Brain microvascular endothelial cell (primary cell): ENCODE measurements at places on chromosomes 2 and 18.

- DNase-seq, result no peak
These were observed 7.0 kb downstream of the EIF2AK2 start for GRCh38 chr2:37149626-37150322.

- DNase-seq, result no peak
These were observed 139.3 kb upstream of the ID2 start for GRCh38 chr2:8542381-8543059.

DNA sequence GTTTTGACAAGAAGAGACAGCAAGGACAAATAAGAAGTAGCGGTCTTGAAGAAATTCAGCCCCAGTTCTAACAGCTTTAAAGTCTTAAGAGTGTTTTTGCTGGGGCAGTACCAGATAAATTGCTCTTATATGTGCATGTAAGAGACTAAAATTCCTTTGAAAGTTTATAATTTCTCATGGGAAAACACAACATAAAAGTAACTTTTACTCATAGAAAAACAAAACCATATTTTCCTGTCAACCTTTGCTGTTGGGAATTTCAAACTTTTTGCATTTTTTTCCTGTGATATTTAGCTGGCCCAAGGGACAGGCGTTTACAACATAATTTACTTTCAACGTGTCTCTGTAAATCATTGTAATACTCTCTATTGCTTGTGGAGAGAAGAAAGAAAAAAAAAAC lies 767.8 kb upstream of the ZEB2 start:
- no peak for DNase-seq

DNA sequence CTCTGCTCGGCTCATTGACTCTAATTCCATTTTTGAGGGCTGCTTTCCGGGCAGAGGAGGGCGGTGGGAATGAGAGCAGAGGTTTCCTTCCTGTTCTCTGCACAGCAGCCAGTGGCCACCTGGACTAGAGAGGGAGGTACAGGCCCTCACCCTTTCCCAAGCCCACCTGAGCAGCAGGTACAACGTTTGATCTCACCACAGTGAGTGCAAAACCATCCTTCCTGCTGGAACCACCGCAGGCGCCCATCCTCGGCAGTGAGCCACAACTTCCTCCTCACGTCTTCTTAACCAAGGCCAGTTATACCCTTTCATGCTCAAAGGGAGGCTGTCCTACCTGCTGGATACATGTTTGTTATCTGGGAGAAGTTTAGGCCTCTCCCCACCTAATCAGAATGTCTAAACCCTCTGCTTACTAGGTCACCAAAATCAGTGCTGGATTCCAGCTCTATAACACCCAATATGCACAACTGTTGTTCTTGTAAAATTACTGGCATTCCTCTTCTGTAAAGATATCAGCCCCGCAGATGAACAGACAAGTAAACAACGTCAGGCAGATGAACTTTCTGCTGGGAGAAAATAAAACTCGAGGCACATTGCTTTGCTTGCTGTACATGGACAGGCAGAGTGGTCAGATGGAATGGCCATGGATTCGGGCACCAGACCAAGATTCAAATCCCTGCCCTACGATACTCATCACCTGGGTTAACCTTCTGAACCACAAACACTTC lies 191.4 kb downstream of the SH3RF3 start:
- peak; percentile 15 for DNase-seq

DNA sequence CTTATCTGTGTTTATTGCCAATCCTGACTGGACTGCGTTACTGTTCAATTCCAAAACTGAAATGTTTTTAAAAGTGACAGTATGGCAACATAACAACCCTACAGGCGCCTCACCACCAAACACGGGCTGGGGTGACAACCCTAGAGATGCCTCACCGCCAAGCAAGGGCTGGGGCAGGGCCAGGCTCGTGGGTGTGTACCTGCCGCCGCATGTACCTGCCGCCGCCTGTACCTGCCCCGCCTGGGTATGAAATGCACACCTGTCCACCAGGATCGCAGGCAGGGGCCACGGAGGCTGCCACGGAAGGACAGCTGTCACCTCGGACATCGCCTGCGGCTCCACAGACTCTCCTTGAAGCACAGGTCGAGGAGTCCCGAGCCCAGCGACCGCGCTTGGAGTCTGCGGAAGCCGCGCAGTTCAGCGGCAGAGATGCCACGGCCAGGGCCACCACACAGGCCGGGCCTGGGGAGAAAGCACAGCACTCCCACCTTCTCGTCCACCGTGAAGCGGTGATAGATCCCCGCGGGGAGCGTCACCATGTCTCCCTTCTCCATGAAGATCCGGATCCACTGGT lies 18.9 kb downstream of the ADI1 start:
- no peak for DNase-seq

DNA sequence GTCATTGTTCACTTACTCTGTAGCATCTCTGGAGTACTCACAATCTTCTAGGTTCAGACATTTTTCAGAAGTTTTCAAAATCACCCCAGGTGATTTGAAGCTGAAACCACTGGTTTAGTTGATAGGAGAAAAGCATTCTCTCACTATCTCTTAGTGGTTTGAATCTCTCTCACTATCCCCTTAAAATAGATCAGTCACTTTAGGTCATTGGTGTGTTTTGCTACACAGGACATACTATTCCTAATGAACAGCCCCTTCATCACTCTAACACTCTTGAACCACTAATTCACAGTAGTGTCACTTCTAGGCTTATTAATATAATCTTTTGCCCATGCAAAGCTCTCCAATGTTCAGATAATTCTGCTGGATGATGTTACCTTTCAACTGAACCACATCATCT lies 34.5 kb downstream of the LYPD6 start:
- no peak for DNase-seq

DNA sequence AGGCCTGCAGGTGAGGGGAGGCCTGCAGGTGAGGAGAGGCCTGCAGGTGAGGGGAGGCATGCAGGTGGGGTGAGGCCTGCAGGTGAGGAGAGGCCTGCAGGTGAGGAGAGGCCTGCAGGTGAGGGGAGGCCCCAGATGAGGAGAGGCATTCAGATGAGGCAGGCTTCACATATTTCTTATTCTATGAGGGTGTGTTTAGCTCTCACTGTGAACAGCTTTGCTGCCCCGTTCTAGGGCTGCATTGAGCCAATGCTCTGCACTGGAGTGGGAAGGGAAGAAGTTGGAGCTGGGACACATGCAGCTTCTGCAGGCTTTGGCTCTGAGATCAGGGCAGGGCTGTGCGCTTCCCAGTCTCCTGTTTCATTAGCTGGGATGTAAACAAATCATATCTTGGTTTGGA lies 19.5 kb downstream of the TPO start:
- DNase-seq, result no peak

GRCh38 chr2:143371616-143372015 lies 242.4 kb downstream of the ARHGAP15 start:
- no peak for DNase-seq

DNA sequence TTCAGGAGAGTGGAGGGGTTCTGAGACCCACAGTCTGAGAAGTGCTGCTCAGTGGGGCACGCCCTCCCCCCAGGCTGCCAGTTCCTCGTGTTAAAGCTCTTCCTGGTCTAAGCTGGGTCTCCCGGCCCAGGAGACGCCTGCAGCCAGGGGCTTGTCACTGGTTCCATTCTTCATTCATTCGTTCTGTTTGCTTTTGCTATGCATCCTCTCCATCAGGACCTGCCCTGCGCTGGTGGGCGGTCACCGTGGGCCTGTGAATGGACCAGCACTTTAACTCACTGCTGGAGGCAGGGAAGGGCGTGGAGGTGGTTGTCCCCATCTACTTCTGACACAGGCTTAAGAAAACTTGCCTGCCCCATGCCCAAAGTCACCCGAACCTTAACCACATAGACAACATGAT lies 272.8 kb upstream of the HDAC4 start:
- no peak for DNase-seq

DNA sequence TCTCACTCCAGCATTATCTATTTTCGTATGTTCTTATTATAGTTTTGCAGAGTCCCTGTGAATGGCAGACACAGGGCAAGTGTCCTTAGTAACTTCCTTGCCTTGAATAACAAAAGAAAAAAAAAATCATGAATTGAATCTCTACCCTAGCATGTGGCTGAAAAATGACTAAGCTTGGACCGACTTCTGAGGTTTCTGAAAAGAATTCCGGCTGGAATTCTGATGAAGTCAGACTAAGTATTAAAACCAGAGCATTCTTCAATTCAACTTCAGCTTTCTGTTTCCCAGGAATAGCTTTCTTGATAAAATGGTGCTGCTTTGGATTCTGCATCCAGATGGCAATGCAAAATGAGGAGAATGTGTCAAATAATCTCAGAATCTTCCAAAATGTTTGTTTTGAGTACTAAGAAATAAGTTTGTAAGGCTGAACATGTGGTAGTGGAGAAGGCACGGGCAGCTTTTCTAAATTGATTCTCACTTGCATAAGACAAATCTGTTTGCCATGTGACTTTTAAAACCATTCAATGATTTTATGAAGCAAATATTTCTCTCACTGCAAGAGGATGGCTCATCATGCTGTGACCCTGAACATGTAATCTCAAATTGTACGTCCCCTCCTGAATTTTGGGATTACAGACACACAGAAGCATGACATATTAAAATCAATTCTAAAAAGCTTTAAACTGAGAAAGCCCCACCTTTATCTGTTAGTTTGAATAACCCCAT lies 1462.8 kb upstream of the LRRTM1 start:
- no peak for DNase-seq
